ENCODE measurements at places on chromosomes 5 and 9.

DNA sequence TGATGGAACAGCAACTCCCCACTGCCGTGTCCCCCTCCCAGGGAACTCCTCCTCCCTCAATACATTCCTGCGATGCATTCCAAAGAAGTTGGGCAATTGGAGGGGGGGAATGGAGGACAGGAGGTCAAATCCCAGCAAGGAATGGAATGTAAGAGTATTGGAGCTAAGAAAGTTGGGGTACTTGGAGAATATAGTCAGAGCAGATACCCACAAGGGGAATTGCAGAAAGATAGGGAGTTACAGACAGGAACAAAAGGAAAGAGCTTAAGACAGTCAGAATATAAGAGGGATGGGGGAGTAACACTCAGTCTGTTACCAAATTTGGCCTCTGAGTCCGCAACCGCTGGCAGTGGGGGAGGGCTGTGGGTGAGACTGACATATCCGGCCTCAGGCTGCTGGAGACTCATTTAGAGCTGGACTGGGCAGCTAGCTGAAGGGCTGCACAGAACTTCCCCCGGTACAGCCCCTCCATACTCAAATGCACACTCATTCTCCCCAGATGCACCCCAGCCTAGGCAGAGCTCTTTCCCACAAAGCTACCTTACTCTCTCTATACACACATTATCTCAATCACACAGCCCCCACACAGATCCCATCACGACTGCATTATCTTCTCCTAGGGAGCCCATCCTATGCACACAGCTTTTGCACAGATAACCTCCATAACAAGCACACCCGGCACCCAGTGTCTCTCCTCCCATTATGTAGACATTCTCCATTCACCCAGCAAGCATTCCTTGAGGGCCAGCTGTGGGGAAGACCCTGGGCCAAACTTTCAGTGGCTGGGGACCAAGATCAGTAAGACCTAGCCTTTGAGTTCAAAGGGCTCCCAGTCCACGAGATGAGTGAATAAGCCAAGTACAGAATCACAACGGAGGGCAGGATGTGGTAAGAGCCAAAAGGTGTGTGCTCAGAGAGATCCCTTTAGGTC is 3.7 kb downstream of the TLN1 start:
- DNase-seq = no peak

DNA sequence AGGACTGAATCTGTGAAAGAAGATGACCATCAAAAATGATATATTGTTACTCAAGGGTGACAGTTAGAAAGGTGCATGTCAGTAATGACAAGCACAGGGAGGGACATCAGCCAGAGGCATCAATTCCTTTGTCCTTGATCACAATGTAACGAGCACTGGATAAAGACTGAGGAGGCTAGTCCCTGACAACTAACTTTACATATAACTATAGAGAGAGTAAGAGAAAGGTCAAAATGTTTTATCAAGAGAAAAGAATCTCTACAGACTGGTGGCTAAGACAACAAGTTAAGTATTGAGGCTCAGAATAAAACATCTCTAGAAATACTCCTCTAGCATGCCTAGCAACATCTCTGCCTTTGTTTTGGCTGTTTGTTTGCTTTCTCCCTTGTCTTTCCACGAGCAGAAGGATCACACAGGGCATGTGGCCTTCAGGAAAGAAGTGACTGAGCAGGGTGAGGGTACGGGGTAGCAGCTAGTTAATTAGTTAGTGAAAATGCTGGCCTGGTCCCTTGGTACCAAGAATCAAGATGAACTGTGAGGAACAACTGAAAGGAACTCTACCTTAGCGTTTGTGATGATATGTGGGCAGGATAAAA is 724.1 kb upstream of the MEF2C start:
- DNase-seq = no peak

DNA sequence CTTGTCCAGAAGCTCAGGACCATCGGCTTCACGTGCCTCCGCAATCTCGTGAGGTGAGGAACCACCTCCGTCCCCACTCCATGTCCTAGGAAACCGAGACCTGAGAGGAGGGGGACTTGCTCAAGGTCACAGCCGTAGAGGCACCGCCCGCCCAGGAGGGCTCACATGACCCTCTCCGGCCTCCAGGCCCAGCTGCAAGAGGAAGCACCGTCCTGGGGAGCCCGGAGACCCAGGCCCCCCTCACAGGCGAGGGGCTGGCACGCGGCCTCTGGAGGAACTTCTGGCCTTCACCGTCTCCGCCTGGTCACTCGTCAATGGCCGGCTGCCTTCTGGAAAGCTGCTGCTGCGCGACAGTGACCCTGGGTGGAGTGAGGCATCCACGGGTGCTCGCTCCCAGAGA is 24.2 kb downstream of the FAM78A start:
- no peak for DNase-seq

- DNase-seq = no peak
Measured at GRCh38 chr9:114434878-114435311, 47.1 kb upstream of the AKNA start.

- DNase-seq = no peak
Measured at GRCh38 chr5:140038373-140038957, 4.6 kb downstream of the NRG2 start.

DNA sequence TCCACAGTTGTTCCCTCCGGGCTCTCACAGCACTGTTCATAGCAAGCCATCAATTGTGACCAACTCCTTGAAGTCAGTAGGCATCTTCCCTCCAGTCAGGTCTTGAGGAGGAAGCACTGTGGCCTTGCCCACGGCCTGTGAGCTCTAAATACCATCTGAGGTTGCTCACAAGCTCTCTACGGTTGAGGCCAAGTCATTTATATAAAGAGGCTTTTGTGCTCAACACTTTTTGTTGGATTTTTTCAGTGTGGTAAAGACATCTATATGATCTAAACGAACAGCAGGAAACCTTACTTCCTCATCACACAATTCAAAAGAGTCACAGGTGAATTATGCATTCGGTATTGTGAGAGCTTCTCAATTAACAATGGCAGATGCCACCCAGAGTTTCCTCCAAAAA is 97.3 kb downstream of the ZNF462 start:
- DNase-seq = no peak

GRCh38 chr5:142826093-142826492 is 55.9 kb downstream of the ARHGAP26 start:
- DNase-seq = no peak

GRCh38 chr9:84932915-84933527 is 263.5 kb downstream of the NTRK2 start:
- DNase-seq = no peak

- DNase-seq = no peak
Measured at GRCh38 chr5:166342402-166342801, 1949.0 kb upstream of the WWC1 start.

GRCh38 chr5:92267830-92268229 is 884.7 kb upstream of the ARRDC3 start:
- DNase-seq = no peak

DNA sequence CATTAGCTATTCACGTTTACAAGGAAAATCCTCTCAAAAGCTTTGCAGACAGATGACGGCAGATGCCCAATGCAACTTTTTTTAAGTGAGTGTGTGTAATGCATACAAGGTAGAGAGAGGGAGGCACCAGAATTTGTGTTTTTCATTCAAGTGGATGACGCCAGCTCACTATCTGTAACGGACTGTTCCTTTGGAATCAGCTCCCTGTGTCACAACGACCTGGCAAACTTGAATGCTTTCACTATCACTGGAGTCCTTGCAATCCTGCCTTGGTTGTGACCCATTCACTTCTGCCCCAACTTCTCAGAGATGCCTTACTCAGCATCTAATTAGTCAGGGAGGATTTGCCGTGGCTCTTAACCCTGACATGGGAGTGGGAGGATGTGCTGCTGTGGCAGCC is 148.5 kb downstream of the BNC2 start:
- no peak for DNase-seq

GRCh38 chr9:113580041-113580953 is 116.8 kb downstream of the RGS3 start:
- DNase-seq = peak; percentile 50
